ENCODE measurements at places on chromosomes 7 and 10.

- DNase-seq = no peak
Observed at GRCh38 chr7:158500651-158501052, 87.0 kb downstream of the PTPRN2 start.

- no peak for DNase-seq
Observed at GRCh38 chr10:85666102-85666501, 700.5 kb downstream of the GRID1 start.

DNA sequence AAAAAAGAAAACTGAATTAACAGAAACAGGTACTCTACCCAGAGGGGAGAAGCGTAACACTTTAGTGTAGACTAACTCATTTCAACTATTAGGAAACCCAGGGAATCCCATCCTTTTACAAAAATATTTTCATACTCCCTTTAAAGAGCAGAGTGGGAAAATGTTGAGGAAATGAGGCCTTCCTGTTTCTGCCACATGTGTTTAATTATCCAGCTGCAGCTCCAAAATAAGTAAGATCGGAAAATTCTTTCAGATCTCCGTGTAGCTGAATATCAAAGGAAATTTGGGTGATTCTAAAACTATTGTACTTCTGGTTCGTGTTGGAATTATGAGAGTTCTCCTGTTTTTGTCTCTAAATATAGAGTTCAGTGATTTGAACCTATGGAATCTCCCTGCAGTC, 58.0 kb upstream of the CAV2 start:
- DNase-seq = no peak

DNA sequence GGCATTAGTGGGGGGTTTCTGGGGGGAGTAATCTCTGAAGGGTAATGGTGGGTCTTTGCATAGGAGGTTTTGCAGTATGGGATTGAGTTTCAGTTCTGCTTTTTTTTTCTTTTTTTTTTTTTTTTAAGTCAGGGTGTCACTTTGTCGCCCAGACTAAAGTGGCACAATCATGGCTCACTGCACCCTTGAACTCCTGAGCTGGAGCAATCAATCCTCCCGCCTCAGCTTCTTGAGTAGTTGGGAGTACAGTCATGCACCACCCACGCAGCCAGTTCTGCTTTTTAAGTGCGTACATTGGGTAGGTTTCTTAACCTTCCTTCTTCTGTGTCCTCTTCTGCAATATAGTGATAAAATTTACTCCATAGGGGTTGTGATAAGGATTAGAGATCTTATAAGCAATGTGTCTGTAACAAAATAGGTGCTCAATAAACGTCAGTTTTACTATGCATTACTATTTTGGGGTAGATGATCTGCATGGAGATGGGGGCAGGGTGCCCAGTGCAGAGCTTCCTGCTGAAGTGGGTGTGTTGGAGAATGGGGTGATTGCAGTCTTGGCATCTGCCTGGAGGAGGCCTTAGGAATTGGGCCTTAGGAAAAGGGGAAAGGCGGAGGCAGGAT, 9.6 kb downstream of the KAZALD1 start:
- no peak for DNase-seq

DNA sequence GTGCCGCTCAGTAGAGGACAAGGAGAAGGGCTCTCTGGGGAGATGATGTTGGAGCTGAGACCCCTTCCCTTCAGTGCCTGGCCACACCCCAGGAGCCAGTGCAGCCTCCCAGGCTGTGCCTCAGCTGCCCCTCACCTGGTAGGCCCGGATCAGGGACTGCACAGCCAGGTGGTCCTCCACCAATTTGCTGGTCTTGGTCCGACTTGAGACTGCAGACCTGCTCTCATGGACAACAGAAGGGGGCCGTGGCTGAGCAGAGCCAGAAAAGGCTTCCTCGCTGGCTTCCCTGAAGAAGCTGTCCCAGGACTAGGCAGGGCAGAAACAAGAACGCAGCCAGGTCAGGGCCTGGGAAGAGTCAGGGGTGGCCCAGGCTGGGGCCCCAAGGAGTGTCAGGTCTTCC, 5.5 kb downstream of the OGDHL start:
- no peak for DNase-seq

DNA sequence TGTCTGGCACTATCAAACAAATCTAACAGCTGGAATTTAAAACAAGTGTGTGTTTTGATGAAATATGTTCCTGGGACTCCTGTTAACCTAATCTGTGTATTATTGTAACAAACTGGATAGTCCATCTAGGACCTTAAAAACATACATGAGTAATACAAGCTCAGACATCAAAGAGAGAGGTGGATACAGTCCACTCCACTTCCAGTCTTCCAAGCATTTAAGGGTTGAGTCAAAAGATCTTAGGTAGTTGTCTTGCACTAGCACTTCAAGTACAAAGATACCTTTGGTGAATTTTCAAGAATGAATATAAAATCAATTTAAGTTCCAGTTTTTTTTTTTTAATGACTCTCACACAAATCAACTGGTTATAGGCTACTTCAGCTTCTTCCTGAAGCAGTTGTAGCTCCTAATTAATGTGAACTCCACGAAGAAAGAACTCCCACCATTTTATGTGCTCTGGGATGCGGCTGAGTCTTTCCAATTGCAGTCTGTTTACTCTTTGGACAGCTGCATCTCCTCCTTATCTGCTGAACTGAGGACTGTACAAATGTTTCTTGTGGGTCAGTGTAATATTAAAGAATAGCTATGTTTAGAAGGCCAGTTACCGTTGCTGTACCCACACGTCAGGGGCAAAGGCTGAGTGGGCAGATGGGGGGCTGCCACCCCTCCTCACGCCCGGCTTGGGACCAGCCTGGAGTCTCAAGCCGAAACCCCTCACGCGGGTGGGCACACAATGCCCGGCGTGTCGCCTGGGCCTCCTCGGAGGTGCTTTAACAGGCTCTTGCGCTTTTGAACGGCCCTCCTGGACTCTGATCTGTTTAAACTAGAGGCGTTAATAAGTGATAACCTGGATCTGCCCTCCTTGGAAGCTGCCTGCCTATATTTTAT, 2.9 kb upstream of the IGF2BP3 start:
- no peak for DNase-seq
